Stomach (tissue), 19 donors: ENCODE measurements at places on chromosomes 13 and 19.
A peak's percentile ranks its signal among the peaks of the same experiment; 100 is the strongest.

- no peak for DNase-seq
Observed at GRCh38 chr19:56348289-56348877, 33.7 kb upstream of the ZSCAN5A start.

DNA sequence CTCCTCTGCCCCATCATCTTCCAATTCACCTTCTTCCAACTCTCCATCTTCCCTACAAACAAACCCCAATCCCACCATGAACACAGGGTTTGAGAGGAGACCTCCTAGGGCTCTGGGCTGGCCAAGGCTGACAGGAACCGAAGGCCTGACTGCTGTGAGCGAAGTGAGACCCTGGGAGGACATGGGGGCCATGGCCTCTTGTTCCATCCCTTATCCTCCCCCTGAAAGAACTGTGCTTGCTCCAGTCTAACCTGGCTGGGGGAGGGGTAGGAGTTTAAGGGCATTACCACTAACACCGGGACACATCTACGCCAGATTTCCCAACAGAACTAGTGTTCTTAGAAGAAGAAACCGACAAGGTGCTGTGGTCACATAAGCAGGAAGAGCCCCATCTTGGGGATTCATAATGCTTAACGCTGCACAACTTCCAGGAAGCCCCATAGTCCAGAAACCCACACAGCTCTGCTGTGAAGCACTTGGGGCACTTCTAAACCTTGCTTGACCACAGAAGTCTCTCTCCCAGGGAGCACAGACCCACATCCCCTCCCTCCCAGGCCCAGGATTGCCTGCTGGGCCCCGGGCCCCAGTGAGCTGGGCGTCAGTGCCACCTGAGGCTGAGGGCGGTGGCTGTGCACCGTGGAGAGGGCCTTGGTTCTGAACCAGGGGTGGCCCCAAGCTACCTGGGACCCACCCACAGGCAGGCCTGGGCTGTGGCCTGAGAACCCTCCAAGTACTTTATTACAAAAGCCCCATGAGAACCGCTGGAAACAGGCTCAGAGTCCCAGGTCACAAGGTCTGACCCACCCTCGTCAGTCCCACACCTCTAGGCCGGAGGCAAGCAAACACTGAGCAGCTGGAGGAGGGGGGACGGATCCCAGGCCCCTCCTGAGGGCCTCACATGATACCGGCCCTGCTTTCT is 18.8 kb downstream of the ZC3H4 start:
- peak; percentile 84 for DNase-seq

DNA sequence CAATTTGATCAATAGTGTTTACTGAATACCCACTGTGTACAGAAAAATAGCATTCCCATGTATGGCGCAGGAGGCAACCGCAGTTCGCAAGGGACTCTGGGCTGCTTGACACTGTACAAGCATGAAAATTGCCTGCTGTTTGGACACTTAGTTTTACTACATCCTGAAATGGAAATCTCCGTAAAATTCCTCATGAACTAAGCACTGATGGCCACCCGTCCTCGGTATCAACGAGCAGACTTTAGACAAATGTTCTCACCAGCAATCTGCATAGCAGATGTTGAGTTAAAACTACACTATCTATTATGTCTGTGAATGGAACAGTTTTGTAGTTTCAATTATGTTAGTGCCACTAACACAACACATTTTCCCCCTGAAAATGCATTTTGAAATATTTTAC is 294.7 kb downstream of the DCLK1 start:
- DNase-seq, result no peak

DNA sequence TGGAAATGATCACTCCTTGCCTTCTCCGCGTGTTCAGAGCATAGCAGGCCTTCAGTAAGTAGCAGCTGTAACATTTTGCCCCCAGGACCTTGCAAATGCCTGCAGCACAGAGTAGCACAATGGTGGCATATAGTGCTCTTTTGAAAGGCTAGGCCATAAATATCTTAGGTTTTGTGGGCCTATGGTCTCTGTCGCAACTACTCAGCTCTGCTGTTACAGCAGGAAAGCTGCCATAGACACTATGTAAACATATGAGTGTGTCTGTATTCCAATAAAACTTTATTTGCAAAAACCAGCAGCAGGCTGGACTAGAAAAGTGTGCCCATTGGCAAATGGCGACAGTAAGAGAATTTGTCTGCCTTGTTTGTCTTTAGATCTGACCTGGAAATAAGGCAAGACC is 9.4 kb downstream of the ITPKC start:
- DNase-seq, result no peak

GRCh38 chr13:63741029-63741813 is 2325.6 kb upstream of the PCDH20 start:
- DNase-seq, result no peak

DNA sequence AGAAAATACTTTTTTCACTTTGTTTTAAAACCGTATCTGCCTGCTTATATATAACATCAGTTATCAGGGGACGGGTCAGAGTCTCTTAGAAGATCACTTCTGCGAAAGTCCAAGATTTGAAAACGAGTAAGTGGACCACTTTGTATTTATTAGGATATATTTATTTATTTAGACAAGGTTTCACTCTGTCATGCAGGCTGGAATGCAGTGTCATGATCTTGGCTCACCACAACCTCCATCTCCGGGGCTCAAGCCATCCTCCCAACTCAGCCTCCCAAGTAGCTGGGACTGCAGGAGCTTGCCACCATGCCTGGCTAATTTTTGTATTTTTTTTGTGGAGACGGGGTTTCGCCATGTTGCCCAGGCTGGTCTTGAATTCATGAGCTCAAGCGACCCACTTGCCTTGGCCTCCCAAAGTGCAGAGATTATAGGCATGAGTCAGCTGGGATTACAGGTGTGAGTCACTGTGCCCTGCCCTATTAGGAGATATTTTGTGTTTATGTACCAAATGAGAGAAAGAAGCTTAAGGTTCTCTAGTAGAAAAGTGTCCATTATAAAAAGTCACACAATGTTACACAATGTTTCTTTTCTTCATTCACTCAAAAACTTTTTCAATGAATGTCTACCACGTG is 39.5 kb downstream of the RASL11A start:
- DNase-seq, result no peak

- DNase-seq, result no peak
Observed at GRCh38 chr19:37738371-37738770, 18.8 kb upstream of the ZNF607 start.

GRCh38 chr13:18235756-18236527 is 945.7 kb downstream of the TUBA3C start:
- DNase-seq, result no peak

GRCh38 chr13:48132961-48133360 is 38.1 kb upstream of the MED4 start:
- no peak for DNase-seq

GRCh38 chr19:44810234-44811121 is 1.6 kb downstream of the BCAM start:
- DNase-seq, result no peak

- DNase-seq, result no peak
Observed at GRCh38 chr19:53907690-53908089, 1.4 kb upstream of the CACNG7 start.

GRCh38 chr19:38252941-38253691 is 3.1 kb downstream of the PPP1R14A start:
- DNase-seq, result peak; percentile 42

DNA sequence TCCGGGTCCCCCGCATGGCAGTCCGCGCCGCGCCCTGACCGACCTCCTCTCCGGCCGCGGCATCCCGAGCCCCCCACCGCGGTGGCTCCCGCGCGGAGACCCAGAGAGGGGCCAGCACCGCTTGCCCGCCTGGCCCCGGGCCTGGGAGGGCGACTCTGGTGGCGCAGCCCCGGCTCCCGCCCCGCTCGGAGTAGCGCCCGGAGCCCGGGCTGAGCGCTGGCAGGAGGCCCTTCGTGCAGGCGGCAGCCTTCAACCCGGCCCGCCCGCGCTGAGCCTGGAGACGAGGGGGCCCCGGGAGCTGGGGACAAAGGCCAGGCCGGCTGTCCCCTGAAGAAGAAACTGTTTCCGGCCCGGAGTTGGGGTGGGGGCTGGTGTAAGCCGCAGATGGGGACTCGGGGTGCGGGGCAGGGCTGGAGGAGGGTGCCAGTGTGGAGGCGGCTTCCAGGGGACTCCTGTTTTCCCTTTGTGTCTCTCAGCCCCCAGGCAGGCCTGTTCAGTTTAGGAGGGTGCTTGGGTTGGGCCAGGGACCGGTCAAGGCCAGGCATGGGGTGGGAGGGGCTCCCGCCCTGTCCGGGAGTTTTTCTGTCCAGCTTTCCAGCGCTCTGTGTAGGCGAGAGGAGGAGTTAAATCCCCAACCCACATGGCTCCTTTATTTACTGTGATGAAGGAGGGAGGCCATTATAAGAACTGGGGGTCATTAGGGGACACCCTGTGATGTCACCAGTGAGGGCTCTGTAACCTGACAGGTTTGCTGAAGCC is 935 bp downstream of the LRP3 start:
- DNase-seq, result peak; percentile 65

GRCh38 chr13:49528161-49528560 is 32.4 kb downstream of the PHF11 start:
- DNase-seq, result no peak

GRCh38 chr19:10289167-10289835 is 451 bp upstream of the ICAM5 start:
- DNase-seq, result peak; percentile 37

- DNase-seq, result no peak
Observed at GRCh38 chr13:33758113-33758512, 59.8 kb upstream of the RFC3 start.

DNA sequence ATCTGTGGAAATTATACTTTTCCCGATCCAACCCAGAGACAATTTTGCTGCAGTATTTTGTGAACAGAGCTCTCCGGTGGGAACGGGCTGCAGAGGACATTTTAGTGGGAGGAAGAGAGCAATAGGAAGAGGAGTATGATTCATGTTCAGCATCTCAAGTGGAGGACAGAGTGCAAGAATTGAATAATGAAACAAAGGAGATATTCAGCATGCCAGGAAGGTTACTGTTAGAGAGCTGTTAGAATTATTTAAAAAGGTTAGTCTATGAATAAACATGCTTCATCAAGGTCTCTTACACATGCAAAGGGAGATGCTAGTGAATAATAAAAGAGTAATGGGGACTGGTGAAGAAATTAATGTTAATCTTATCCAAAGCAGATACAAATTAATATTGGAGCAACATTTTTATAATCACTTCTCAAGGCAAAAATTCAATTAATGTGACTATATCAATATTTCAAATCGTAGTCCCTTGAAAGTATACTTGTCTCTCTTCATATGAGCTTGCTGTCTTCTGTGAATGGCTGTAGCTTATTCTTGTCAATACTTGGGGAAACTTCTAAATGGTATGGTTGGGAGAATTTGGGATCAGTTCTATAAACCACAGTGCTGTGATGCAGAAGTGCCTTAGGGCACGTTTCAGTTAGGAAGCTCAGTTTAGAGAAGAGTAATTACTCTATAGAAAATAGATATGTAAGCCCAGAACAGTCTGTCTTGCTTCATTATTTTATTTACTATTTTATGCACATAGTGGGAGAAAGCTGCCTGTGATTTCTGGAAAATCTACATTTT is 1165.8 kb downstream of the OLFM4 start:
- DNase-seq, result no peak

DNA sequence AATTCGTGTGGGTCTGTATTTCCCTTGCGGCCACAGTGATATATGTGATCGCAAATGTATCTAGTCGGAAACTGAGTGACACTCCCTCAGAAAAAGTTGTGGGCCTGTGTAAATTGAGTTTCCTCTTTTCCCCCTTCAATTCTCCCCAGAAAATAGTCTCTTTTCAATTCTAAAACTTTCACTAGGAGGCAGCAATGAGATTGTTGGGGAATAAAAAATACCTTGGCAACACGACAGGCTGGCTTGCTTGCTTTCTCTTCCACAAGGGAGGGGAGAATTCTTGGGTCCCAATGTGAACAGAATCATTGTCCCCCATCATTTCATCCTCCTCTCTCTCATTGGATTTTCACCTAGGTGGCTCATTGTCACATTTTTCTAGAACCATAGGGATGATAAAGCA is 3.7 kb upstream of the SOX21 start:
- no peak for DNase-seq

DNA sequence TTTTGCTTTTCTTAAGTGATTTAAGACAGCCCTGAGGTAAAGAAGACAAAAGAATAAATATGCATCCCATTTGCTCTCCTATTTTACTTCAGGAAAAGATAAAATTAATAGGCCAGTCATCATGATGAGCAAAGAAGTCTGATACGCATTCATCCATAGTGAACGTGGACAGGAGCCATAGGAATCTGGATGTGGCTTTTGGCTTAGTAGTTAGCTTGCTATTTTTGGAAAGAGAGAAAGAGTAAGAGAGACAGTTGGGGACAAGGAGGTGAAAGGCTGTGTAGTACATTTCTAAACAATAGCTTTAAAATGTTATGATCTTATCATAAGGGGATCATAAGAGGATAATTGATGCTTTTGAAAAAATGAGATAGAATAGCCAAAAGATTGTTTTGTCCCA is 545.2 kb downstream of the IRS2 start:
- no peak for DNase-seq

DNA sequence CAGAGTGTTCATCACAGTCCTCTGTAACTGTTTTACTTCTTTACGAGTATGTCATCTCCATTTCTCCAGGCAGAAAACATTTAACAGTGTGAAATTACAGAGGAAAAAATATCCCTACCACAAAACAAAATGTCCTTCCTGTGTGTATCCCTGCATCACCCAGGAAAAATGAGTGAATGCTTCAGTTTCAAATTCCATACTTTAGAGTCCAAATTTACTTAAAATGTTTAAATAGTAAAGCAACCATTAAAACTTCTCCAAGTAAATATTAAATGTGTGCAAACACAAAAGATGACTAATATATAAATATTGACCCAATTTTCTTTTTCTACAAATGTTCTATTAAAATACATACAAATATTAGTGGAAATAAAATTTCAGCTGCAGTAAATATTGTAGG is 1016.6 kb upstream of the PCDH20 start:
- no peak for DNase-seq

DNA sequence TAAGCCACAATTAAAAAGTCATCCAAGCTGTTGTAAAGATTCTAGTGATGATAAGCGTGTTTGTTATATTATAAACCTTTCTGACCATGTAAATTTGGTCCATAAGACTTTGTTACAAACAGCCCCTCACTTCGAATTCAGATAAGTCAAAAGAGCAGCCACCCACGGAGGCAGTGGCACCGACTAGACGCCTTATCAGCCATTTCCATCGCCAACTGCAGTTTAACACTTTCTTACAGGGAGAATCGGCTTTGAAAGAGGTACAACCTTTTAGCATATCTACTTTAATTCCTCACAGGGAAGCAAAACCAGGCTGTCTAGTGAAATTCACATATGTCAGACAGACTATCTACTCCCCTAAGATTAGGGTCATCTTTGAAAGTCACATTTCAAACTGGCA is 47.5 kb downstream of the SOX21 start:
- DNase-seq, result no peak

DNA sequence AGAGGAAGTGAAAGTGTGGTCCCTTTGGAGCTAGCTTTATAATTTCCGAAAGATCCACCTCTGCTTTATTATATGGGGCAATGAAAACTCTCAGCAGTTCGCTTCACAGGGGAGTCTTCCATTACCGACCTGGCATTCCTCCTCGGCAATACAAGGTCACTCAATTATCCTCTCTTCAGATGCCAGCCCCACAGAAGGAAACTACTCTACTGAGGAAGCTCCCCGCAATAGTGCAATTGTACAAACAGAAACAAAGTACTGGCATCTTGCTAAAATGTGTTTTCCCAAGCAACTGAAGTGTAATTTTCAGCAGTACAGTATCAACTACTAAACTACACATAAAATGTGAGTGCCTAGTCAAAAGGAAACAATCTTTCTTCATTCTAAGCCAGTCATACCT is 702.0 kb downstream of the PCDH9 start:
- DNase-seq, result no peak
